ENCODE measurements at places on chromosomes 1 and 21.

- DNase-seq: no peak
Measured at GRCh38 chr1:151346082-151346768, 827 bp downstream of the RFX5 start.

- DNase-seq: peak; percentile 88
Measured at GRCh38 chr1:93447481-93448291, at the start of gene FNBP1L. TSS of gene FNBP1L (plus strand) at chr1:93448118. CDS start at chr1:93448282, 164 bp downstream.

DNA sequence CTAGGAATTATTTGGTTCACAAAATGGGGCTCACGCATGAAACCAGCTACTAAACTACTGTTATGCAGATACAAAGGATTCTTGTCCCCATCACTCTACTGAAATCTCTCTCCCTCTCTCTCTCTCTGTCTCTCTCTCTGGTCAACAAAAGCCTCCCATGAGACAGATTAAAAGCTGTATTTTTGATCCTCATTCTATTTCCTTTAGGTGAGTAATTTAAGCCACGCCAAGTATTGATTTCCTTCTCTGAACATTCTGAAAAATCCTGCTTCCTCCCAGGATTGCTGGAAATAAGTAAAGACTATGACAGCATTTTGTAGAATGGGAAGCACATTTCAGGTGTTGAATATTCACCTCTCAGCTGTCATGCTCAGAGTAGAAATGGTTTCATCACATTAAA, 43.7 kb downstream of the PRDX6 start:
- DNase-seq: no peak

GRCh38 chr1:156885314-156885713, 8.2 kb upstream of the PEAR1 start:
- no peak for DNase-seq

DNA sequence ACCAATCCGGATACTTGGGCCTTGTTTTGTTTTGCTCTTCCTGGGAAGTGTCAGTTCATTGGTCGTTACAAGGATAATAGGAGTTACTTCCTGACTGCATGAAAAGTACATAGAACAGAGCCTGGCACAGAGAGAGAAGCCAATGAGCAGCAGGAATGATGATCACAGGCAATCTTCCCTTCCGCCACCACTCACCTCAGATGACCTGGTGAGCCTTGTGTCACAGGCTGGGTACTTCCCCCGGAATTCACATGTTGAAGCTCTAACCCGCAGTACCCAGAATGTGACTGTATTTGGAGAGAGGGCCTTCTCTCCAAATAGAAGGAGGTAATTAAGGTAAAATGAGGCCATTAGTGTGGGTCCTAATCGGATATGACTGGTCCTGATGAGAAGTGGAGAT, 18.8 kb upstream of the GPR137B start:
- no peak for DNase-seq

- peak; percentile 29 for DNase-seq
Measured at GRCh38 chr1:150973836-150974579, 627 bp downstream of the CERS2 start.

GRCh38 chr1:203307641-203308126, 2.4 kb downstream of the BTG2 start:
- DNase-seq: peak; percentile 20

GRCh38 chr21:29295066-29295650, 3.6 kb upstream of the BACH1 start:
- DNase-seq: no peak

DNA sequence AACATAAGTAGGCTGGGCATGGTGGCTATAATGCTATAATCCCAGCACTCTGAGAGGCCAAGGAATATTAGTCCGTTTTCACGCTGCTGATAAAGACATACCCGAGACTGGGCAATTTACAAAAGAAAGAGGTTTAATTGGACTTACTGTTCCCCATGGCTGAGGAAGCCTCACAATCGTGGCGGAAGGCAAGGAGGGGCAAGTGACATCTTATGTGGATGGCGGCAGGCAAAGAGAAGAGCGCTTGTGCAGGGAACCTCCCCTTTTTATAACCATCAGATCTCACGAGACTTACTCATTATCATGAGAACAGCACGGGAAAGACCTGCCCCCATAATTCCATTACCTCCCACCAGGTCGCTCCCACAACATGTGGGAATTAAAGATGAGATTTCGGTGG, 28.5 kb downstream of the PTGFRN start:
- DNase-seq: no peak

DNA sequence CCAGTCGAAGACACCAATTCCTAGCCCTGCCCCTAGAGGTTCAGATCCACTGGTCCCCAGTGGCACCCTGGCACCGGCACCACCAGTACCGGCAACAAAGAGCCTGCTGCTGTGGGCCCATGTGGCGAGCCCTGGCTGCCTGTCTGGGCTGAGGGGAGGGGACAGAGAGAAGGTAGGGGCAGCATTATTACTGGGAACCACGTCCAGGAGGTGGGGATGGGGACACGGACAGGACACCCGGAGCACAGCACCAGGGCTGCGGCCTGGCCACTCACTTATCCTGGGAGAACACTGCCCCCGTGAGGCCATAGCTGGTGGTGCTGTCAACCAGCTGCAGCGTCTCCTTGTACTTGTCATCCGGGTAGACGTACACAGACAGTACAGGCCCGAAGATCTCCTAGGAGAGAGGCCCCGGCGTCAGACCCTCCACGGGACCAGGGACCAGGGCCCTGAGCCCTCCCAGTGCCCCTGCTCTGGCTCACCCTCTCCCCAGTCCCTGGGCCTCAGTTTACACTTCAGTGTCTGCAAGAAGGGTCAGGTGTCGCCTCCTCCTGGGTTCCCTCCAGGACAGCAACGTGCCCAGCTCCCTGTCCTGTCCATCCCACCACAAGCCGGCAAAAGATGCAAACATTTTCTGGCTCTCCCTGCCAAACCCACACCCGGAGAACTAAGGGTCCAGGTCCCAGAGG, 15.8 kb upstream of the TAS1R2 start:
- peak; percentile 90 for DNase-seq

- no peak for DNase-seq
Measured at GRCh38 chr1:62439652-62440371, 3.0 kb downstream of the USP1 start.

GRCh38 chr1:108947871-108948525, 15.3 kb downstream of the CLCC1 start:
- no peak for DNase-seq

DNA sequence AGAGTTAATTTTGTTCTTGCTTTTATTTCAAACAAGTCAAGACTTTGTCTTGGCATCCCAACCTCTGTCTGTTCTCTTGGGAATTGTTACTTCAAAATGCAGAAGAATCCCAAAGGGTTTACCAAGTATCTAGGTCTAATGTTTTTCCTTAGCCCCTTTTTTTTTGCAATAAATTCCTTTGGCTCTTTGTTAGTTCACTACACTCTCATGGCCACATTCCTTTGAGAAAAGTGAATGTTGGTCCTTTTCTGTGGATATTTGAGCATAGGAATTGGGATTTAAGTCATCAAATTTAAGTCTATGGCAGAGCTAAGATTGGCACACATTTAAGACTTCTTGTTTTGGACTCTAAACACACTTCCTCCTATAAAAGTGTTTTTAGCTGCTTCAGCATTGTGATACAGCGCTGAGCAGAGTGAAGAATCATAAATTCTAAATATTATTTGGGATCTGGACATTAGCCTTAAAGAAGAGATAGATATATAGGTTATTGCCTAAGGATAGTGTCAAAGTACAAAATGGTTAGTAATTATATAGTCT, 1.9 kb downstream of the BTF3L4 start:
- DNase-seq: no peak

GRCh38 chr21:27721675-27722074, 754.8 kb upstream of the ADAMTS5 start:
- no peak for DNase-seq

- DNase-seq: peak; percentile 28
Measured at GRCh38 chr1:9198538-9199361, 35.8 kb upstream of the H6PD start.

- DNase-seq: no peak
Measured at GRCh38 chr1:112549590-112549989, 40.8 kb downstream of the WNT2B start.

GRCh38 chr1:232557096-232557495, 72.8 kb downstream of the SIPA1L2 start:
- no peak for DNase-seq

- DNase-seq: peak; percentile 29
Measured at GRCh38 chr1:41891199-41891896, 27.4 kb downstream of the HIVEP3 start.

DNA sequence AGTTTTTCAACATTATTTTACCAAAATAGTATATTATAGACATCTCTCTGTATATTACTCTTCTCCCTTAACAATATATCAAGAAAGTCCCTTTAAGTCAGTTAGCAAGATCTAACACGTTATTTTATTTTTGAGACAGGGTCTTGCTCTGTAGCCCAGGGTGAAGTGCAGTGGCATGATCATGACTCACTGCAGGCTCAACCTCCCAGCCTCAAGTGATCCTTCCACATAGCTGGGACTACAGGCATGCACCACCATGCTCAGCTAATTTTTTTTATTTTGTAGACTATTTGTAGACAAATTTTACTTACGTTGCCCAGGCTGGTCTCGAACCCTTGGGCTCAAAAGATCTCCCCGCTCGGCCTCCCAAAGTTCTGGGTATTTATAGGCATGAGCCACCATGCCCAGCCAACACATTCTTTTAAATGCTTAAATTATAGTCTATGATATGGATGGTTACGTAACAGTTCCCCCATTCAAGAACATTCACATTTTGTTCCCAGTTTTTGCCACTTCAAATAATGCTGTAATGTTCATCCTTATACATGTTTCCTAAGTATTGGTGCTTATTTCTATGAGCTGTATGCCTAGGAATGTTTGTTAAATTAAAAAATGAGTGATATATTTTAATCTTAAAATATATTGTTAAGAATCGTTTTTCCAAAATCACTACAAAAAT, 70.4 kb downstream of the TUT4 start:
- no peak for DNase-seq

- DNase-seq: no peak
Measured at GRCh38 chr1:162908780-162909179, 47.8 kb upstream of the CCDC190 start.

DNA sequence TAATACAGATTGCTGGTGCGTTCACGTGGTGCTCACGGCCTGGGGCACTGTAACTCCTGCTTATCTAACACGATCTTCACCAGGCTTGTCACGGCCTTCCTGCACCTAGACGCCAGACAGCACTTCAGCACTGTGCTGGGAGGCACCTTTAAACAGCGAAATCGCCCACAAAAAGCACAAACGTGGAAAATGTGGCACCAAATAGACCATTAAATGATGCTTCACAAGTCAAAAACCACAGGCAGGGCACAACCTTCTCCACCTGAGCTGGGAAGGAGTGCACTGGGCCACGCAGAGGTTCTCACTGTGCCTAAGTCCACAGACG, 20.0 kb downstream of the IBA57 start:
- DNase-seq: no peak

DNA sequence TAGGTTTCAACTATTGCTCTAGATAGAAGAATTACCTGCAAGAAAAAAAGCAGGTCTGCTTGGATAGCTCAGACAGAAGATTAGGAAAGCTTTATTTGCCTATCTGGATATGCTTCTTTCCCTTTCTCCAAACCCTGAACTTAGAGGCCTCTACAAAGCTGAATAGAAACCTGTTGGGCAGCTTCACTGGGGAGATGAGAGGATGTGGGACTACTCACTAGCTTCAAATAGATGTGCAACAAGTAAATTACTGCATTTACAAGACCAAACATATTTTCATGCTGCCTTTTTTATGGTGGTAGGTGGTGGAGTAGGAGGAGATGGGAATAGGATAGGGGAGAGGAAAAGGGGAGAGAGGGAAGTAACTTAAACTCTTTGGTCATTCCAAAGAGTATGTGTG, 6.4 kb downstream of the CLCA2 start:
- DNase-seq: peak; percentile 80

DNA sequence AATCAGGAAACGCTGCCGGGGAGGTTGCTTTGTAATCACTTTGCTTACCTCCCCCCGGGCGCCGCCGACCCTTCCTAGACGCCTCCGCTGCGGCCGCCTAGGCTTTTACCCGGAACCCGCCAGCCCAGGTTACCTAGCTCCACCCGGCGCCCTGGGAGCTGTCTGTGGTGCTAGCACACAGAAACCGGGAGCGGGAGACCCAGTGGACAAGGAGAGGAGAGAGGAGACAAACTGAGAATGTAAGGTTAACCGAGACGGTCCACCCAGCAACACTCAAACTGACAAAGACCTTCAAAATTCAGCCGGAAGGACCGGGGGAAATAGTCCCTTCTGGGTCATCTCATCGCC, 9.8 kb downstream of the BARHL2 start:
- peak; percentile 57 for DNase-seq

GRCh38 chr21:38434913-38435533, 63.3 kb downstream of the ERG start:
- DNase-seq: no peak

DNA sequence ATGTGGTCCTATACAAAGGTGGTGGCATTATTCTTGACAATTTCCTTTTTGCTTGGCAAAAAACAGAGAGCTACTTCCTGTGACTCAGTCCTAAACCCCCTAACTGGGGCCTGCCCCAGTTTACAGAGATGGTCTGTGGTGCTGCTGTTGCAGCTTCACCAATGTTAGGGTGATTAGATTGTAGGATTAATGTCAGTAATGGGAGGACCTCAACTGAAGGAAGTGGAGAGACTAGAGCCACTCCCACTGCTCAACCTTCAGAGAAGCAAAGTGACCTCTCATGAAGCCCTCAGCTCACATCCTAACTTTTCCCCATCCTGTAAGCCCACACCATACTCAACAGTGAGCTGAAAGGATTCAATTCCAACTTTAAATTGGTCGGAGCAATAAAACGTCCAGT, 3.6 kb downstream of the S100A6 start:
- DNase-seq: no peak

- DNase-seq: no peak
Measured at GRCh38 chr21:24076179-24076578, 1531.1 kb downstream of the MRPL39 start.

DNA sequence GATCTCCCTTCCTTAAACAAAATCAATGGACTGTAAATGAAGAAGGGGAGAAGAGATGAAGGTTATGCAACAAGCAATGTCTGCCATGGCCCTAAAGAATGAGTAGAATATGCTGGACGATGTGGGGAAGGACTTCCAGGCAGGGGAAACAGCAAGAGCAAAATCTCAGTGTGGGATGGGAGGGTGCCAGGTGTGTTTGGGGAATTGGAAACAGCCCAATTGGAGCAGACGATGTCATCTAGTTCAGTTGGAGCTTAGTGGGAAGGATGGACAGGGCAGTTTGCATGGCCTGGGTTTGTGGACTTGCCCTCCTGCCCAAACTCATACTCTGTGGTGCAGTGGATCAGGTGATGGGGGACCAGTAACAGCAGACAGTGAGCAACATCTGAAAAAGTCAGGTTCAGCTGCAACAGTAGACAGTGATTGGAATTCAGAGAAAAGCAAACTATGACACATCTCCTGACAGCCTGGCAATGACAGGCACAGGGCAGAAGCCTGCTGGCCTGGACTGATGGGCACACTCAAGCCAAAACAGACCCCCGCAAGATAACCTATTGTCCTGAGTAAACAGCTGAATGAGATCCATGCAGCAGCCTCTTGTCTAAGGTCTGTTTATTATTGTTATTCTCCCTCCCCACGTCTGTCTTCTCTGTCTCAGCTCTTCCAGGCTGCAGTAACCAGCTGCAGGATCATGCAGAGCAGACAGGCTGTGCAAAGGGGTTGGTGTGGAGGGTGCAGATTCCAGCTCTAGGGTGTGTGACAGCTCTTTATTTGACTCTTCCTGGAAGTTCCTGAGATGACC, 50.5 kb upstream of the PRELP start:
- DNase-seq: no peak
